ENCODE measurements at places on chromosomes 4 and X. TPM values are rescaled to one million over a fixed set of nuclear protein-coding genes. Genes with fewer than 3 reads are reported as not detected.

RTL3 gene
- 0.24 TPM for total RNA-seq

CXorf58 gene
- not detected for total RNA-seq

SMIM20 gene
- 34.7 TPM for total RNA-seq

TEX11 gene
- not detected for total RNA-seq

SPANXN3 gene
- total RNA-seq, result not detected

IL13RA1 gene
- 20.7 TPM for total RNA-seq

PRPS1 gene
- total RNA-seq, result 22.7 TPM

DNA sequence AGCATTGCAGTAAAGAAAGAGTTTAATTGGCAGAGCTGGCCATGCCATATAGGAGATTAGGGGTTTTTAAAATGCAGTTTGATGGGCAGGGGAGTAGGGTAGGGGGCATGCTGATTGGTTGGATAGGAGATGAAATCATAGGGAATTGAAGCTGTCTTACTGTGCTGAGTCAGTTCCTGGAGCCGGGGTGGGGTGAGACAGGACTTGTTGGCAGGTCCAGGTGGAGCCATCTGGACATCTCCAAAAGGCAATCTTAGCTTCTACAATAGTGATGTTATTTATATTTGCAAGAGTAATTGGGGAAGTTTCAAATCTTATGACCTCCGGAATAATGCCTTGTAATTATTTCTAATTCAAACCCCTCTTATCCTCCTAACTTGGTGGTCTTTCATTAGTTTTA lies 32.4 kb upstream of the PGM2 start:
- DNase-seq, result no peak

- no peak for DNase-seq
These were observed 44.8 kb downstream of the PDS5A start for GRCh38 chr4:39932776-39933402.

GRCh38 chr4:3715061-3715854 lies 50.9 kb upstream of the ADRA2C start:
- no peak for DNase-seq

- DNase-seq, result no peak
These were observed 35.3 kb downstream of the NALF2 start for GRCh38 chrX:69539437-69539836.

DNA sequence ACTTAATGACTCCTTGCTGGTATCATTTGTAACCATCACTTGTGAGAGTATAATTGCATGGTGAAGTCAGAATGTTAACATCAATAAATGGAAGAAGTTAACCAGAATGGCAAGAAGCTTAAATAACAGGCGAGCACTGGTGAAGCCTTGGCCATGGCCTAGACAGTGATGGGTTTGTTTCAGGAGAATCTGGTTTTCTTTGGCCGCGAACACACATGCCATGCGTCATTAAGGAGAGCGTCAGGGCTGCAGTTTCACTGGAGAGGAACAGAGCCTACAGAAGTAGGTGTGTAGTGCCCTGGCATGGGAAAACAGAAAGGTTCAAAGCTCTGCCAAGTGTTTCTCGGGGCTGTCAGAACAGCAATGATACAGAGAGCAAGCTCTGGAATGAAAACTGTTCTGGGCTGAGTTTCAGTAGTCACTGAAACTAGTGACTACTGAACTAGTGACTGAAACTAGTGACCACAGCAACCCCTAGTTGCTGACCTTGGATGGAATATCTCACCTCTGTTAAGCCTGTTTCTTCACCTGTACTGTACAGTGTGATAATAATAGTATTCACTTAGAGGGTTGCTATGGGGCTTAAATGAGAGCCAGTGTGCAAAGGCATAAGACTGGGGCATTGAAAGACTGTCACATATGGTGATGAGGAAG lies 93.8 kb downstream of the C4orf51 start:
- no peak for DNase-seq

GRCh38 chrX:13732246-13733067 lies 2.0 kb downstream of the TRAPPC2 start:
- DNase-seq, result no peak

DNA sequence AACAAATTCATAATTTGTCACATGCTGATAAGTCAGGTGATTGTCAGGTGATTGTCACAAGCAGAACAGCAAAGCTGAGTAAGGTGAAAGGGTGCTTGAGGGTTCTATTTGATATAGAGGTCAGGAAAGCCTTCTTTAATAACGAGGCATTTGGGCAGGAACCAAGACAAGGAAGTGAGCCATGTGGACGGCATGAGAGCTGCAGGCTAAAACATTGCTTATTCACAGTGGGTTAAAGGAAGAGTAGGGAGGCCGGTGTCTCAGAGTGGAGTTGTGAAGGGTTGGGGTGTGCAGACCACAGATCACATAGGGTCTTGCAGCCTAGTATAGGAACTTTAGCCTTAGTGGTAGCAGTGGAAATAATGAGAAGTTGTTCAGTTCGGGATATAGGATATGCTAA lies 31.3 kb upstream of the CYP2U1 start:
- no peak for DNase-seq

Data from cardiac septum (tissue), 1 donor.